BJ (cell line): ENCODE measurements at places on chromosomes 11 and 22.

GRCh38 chr11:120698918-120699317, 187.4 kb downstream of the GRIK4 start:
- no peak for DNase-seq

DNA sequence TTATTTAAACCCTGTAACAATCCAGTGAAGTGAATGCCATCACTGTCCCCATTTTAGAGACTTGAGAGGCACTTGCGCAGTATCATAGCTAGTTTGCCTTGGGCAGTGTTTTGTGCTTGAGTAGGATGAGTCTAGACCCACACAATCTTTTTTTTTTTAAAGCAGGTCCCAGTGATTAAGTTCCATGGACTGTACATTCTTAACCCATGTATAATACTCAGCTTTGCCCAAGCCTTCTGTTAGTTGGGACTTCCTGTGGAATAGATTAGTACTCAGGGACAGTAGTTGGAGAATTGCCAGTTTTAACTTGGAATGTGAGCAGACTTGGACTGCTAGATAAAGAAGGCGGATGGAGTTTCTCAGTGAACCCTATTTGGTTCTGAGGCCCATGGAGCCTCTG, 108.6 kb upstream of the RASSF10 start:
- DNase-seq: peak; percentile 78

GRCh38 chr11:693887-694562, 997 bp downstream of the DEAF1 start:
- DNase-seq: no peak

GRCh38 chr11:115385226-115385625, 119.0 kb downstream of the CADM1 start:
- no peak for DNase-seq

- DNase-seq: no peak
These were observed 799.4 kb upstream of the TENM4 start for GRCh38 chr11:80240245-80240644.

DNA sequence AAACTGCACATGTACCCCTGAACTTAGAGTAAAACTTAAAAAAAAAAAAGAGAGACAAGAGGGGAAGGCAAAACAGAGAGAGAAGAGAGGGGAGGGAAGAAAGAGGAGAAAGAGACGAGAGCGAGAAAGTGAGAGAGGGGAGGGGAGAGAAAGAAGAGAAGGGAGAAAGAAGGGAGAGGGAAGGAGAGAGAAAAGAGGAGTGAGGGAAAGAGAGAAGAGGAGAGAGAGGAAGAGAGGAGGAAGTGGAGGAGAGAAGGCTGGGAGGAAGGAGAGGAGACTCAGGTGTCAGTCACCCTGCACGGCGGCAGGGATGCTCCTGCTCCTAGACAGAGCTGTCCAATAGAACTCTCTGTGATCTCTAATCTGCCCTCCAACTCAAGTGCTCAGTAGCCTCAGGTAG, 248.3 kb downstream of the MIAT start:
- no peak for DNase-seq

GRCh38 chr22:33823552-33823951, 96.7 kb downstream of the LARGE1 start:
- no peak for DNase-seq
